AG08395 (cell line): ENCODE measurements at places on chromosomes 4 and X.

DNA sequence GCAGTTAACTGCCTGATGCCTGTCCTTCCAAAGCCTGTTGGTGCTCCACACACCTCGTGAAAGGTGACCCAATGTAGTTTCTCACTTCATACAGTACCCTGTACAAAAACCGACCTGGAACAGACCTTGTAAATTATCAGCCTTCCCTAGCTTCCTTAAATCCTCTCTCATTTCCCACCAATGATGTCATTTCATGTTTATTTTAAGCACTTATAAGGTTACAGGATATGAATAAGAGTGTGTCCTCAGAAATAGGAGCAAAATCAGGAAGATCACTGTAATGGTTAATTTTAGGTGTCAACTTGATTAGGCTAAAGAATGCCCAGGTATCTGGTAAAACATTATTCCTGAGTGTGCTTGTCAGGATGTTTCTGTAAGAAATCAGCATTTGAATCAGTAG, 44.7 kb downstream of the TMEM150C start:
- no peak for DNase-seq

- DNase-seq: no peak
Measured at GRCh38 chrX:43065978-43066377, 288.0 kb upstream of the PPP1R2C start.

DNA sequence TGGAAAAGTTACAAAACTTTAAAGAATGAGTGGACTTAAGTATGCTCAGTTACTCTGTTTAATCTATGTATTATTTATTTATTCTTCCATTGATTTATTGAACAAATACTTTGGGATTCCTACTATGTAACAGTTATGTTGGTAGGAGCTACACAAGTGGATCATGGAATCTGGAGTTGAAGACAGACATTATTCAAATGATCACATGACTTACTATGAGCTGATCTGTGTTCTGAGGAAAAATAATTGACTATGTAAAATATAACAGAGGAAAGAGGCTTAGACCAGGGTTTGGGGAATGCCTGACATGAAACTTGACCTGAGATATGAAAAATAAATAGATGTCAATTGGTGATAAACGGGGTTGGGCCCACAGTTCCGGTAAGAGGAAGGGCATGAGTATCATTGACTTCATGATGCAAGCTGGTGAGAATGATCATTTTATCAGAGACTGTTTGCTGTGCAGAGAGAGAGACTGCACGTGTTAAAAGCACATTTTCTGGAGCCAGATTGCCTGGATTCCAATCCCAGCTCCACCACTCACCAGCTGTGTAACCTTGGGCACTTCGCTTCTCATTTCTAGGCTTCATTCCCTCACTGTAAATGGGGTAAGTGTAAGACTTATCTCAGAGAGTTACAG, 179.0 kb downstream of the SPCS3 start:
- DNase-seq: no peak

DNA sequence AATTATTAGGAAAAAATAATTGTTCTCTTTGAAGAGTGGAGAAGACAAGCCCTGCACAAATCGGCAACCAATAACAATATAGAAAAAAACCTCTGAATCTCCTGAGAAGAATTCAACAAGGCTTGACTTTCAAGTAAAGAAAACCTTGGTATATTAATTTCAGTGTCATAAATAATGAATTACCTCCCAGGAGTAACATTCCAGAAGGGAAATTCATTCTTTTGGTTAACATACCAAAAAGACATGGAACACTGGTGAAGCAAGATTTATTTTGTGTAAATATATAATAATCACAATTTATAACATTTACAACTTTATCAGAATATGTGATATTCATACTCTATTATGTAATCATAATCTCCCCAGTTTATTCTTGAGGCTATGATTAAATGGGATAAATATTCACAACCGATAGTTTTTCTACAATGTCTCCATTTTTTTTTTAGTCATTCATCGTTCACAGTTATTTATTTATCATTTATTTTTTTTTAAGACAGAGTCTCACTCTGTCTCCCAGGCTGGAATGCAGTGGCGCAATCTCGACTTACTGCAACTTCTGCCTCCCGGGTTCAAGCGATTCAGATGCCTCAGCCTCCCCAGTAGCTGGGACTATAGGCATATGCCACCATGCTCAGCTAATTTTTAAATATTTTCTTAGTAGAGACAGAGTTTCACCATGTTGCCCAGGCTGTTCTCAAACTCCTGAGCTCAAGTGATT, 53.0 kb upstream of the RPS6KA6 start:
- no peak for DNase-seq

- DNase-seq: no peak
Measured at GRCh38 chr4:68218044-68218443, 27.4 kb downstream of the TMPRSS11B start.

DNA sequence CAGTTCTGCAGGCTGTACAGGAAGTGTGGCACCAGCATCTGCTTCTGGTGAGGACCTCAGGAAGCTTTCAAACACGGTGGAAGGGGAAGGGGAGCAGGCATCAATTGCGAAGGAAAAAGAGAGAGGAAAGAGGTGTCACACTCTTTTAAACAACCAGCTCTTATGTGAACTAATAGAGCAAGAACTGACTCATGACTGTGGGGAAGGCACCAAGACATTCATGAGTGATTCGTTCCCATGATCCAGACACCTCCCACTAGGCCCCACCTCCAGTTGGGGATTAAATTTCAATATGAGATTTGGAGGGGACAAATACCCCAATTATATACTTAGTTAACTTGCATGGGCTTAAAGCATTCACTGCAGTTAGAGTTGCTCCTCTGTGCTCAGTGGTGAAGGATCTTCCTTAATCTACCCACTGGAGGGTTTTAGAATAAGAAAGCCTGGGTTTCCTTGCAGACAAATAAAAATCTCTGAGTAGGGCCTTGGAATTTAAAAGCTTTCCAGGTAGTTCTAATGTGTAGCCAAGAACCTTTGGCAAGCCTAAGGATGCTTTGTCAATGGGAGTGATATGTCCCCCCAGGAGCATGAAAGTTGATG, 60.0 kb downstream of the SYNPO2 start:
- no peak for DNase-seq

DNA sequence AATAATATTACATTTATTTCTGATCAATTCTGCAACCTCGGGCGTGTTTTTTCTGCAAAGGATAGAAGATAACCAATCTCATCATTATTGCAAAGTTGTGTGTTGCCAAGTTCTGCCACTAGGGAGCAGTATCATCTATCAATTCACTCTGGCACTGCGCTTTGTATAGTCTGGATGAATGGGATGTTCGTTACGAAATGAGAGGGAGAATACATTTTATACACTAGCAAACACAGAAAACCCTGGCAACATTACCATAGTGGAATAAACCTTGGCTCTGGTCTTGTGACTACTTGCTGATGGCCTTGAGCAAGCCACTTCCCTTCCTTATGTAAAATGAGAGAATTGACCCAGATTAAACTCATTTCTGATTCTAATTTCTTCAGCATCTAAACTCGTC, 97.5 kb upstream of the ZNF518B start:
- DNase-seq: peak; percentile 41

DNA sequence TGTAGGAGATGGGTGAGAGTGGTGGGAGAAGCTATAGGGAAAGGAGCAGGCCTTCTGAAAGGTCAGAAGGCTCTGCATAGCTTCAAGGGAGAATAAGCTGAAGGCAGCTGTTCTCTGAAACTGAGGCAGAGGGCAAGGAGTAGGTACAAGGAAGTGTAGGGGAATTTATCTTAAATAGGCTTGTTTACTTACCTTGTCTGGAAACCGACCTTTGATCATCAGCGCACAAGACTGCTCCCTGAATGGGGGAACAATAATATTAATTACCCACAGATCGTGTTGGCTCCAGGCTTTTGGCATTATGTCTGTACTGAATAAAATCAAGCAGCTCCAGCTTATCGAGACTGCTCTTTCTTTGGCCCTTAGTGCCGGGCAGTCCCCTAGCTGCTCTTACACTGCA, 175.5 kb upstream of the MAGEB16 start:
- no peak for DNase-seq

DNA sequence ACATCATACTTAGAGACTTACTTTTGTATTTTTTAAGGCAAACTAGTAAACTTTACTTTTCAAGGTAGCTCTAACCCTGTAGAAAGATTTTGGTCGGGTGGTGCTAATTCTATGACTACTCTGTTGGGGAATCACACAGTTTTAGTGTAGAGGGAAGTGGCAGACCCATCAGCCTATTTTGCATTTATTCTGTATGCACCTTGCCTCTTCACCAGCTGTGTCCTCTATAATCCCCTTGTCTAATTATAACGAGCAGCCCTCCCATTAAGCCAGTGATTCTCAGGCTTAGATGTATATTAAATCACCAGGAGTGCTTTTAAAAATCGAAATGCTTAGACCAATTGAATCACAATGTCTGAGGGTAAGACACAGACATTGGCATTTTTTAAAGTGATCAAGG, 78.1 kb downstream of the GALNT7 start:
- no peak for DNase-seq

- no peak for DNase-seq
Measured at GRCh38 chrX:33204889-33205288, 6.5 kb downstream of the DMD start.

DNA sequence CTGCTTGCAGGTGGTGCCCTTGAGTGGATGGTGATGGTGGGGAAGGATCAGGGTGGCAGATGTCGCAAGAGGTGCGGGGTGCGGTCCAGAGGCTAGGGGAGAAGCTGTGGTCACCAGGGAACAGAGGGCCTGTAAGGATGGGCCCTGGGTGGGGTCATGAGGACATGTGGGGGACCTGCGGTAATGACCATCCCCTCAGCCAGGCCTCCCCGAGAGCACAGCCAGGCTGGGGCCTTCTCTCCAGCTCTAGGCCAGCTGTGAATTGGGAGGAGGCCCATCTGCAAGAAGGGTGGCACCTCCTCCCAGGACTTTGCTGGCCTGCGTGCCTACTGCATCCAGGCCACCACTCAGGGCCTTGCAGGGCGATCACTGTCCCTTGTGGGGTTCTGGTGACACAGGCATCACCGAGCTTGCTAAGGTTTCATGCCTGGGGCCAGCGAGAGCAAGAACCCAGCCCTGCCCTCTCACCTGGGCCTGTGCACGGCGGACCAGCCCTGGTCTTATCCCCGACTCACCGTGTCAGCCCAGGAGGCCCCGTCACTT, 34.1 kb upstream of the MXD4 start:
- no peak for DNase-seq

DNA sequence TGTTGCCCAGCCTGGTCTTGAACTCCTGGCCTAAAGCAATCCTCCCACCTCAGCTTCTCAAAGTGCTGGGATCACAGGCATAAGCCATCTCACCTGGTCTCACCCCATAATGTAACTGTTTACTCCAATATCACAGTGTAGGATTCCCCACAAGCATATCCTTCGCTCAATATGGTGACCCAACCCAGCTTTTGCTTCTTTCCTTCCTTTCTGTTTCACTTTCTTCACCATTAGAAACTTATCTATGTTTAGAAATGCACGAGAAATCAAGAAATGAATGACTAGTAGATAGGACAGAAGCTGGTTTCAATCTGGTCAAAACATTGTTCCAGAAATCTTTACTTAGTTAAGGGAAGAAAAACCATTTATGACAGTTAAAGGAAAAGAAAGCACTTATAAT, 18.9 kb downstream of the TSPAN5 start:
- no peak for DNase-seq

- DNase-seq: no peak
Measured at GRCh38 chrX:45860450-45860849, 659.8 kb upstream of the DIPK2B start.
